ENCODE measurements at places on chromosomes 3 and 15.

- no peak for DNase-seq
Observed at GRCh38 chr3:193932136-193932535, 203.8 kb upstream of the HES1 start.

DNA sequence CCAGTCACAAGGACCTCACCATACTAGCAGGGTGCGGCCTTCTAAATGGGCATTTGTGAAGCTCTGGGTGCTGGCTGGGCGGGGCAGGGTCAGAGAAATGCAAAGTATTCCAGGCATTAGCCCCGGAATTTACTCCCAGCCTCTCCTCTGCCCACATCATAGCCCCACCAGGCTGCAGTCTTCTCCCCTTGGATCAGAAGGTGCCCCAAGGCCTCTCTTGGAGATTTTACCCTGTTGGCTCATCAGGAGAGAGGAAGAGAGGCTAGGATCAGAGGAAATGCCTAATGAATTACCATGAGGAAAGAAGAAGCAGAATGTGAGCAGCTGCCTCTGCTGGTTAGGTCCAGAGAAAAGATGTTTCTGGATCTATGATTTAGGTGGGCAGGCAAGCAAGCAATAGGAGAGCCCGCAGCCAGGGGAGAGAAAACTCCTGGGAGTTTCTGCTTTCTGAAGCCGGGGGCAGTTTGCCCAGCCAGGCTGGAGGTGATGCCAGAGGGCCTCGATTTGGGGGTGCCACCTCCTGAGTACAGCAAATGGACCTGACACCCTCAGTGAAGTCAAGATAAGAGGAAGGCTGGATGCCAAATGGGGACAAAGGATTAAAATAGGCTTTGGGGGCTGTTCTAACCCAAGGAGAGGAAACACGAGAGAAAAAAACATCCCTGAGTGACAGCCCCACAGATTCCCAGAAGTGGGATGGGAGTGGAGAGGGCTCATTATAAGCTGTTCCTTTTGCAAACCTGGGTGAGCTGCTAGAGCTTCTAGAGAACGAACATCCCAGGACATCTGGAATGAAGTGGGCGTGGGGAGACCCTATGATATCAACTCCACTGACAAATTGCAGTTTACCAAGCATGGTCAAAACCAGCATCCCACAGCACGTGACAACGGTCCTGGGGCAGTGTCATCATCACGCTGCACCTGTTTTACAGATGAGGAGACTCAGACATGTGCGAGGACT is 65.4 kb downstream of the BDH1 start:
- DNase-seq = no peak

DNA sequence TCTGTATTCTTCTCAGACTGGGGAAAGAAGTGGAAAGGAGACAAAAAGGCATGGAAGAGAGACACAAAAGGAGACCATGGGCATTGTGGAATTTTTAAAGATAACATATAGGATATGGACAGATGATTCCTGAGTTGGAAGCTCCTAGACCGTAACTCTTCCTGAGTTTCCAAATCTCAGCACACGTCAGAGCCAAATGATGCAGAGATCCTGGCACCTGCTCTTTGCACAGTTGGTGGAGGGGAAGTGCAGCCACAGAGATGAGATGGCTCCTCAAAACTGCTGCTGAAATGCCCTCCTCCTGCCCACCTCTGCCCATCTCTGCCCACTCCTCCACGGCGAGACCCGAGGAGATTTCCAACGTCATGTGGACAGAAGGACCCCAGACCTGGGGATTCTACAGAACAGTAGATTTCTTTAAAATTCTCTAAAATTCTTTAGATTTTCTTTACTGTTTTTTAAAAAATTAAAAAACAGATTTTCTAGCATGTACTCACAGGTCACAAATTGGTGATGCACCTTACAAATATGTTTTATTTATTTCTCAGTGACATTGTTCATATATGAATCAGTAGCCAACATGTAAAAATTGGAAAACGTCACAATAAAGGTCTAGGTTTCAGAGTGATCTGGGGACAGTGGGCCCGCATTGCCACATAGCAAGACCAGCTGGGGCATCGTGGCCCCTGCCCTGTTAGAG is 8.1 kb downstream of the CPN2 start:
- no peak for DNase-seq

- DNase-seq = no peak
Observed at GRCh38 chr3:83230376-83230775, 1468.9 kb upstream of the GBE1 start.

- DNase-seq = no peak
Observed at GRCh38 chr3:169509780-169510692, 153.5 kb downstream of the MECOM start.

- no peak for DNase-seq
Observed at GRCh38 chr3:114903213-114903612, 243.9 kb downstream of the ZBTB20 start.

DNA sequence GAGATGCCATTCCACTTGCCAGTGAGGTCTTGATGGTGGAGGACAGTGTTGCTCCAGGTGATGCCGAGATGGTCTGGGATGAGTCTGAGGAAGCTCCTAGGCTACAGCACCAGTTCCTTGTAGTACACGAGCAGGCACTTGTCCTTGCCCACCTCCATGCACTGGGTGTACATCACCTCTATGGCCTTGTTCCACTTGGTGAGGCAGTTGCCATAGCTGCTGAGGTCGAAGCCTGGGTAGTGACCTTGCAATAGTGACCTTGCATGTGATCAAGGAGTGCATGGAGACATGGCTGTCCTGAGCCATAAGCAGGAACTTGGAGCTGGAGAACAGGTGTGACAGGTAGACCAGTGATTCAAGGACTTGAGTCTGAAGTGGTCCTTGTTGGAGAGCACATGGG is 47.6 kb downstream of the CDIN1 start:
- no peak for DNase-seq

GRCh38 chr3:151276687-151277042 is 1.7 kb downstream of the P2RY14 start:
- no peak for DNase-seq

DNA sequence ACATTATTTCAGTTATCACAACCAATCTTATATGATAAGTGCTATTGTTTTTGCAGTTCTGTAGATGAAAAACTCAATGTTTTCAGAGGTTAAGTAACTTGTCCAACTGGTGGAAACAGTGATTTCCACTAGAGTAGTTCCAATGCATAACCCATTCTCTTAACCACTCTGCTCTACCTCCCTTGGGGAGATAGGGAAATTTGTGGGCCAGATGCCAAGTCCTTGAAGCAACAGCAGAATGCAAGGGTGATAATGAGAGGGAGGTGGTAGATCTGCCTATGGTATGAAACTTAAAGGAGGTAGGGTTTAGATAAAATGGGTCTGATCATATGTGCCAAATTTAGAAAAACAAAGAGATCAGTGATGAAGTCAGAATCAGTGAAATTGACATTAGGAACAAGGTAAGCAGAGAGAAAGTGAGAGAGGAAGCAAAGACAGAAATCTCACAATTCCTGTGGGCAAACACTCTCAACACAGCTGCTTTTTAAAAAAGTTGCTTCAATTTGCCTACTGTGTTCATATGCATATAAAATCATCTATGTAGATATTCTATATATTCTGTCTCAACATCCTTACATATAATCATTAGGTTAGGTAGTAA is 50.5 kb upstream of the UBP1 start:
- DNase-seq = peak; percentile 38

DNA sequence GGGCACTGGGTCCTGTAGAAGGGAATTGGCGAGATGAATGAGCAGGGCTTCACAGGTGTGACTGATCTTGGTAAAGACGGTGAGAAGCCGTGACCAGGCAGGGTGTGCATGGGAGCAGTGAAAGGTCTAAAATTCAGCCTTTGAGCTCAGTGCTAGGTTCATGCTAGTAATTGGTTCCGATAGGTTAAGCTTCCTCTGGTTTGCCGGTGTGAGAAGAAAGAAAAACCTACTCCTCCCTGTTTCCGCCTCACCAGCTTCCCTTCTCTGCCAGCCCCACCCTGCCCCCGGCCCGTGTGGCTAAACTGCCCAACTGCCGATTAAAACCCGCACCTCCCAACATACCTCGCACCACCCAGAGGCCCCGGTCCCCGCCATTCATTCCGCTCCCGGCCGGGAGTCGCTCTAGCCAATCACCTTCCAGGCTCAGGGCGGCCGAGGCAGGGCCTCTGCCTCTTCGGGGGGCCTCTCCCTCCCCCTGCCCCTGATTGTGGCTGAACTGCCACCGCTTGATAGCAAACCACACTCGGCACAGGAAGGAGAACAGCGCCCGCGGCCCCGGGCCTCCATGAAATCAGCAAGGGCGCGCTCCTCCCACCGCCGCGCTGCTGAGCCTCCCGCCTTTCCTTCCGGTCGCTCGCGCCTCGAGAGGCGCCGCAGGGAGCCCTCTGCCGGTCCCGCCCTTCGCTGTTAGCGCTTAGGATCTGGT is 7.3 kb upstream of the NRROS start:
- DNase-seq = peak; percentile 85

DNA sequence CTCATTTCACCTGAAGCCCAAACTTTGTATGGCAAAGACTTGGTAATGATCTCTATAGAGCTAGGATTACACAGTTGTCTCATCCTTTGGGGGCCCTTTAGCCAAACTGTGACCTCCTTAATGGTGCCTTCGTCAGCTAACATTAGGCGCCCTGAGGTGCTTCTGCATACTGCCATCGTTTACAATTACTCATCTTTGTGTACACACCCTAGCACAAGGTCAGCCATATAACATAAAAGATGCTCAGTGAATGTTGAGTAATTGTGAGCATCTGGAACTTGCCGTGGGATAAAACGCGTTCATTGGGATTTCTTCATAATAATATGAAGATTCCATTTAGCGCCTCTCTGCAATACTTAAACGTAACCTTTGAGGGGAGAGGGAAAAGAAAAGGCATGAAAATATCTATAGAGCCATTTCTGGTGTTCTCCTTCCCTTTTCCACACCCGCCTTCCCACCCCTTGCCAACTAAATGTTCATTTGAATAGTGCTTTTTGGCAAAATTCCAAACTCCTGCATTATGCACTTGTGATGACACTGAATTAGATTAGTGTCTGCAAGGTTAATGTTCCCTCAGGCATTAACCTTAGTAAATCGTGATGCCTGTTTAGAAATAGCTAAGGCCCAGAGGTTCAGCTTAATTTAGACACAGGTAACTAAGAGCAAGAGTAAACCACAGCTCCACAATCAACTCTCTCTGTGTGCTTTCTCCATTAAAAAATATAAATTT is 990 bp upstream of the ZNF148 start:
- DNase-seq = no peak

GRCh38 chr3:125211523-125212090 is 941 bp downstream of the SLC12A8 start:
- DNase-seq = no peak

- no peak for DNase-seq
Observed at GRCh38 chr3:160398820-160399124, 253 bp downstream of the IFT80 start.

DNA sequence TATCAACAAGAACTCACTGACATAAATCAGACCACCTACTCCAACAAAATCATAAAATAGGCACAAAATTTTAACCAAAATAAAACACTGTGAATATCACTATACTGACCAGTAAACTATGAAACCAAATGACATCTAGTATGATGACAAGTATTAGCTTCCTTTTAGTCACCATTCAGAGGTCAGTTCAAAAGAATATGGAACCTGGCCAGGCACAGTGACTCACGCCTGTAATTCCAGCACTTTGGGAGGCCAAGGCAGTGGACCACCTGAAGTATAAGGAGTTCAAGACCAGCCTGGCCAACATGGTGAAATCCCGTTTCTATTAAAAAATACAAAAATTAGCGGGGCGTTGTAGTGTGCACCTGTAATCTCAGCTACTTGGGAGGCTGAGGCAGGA is 65.8 kb downstream of the SMARCC1 start:
- no peak for DNase-seq

DNA sequence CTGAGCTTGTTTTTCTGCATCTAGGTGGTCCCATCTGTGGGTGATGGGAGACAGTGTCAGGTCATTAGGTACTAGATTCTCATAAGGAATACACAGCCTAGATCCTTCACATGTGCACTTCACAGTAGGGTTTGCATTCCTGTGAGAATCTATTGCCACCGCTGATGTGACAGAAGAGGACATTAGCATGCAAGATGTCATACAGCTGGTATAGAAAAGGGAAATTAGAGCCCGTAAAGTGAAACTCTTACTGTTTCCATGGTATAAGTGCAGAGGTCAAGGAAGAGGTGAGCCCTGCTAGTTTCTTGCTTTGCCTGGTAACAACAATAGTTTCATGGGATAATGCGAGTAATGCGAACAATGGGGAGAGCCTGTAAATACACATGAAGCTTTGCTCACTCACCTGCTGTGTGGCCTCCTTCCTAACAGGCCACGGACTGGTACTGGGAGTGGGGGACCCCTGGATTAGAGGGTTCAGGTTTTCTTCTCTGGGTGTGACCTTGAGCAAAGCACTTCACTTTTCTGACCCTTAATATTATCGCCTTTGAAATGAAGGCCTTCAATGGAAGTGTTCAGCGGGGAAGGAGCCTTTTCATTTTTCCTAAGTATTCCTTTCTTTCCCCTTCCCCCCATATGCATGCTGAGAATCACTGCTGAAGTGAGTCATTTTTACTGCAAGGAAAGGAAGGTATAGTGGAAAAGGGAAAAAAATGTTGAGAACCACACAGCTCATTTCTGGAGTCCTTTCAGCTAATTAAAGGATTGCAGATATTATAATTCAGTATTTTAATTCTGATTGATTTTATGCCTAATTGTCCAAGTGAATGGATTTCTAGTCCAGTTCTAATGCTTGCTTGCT is 286.4 kb downstream of the UBE2E2 start:
- DNase-seq = no peak

DNA sequence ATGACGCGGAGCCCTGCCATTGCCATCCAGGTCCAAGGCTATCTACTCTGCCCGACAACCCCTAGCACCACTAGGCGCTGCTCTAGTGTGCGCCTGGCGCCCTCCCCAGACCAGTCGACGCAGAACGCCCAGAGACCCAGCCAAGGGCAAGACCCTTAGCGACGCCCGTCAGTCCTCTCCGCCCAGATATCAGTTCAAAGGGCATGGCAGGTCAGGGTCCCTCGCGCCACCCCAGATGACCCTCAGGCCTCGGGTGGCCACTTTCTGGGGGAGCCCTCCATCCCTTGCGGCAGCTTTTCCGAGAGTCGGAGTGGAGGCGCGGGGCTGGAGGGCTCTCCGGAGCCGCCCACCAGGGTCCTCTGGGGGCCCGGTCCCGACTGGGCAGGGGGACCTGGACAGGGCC is 371 bp upstream of the CLSTN2 start:
- DNase-seq = no peak

DNA sequence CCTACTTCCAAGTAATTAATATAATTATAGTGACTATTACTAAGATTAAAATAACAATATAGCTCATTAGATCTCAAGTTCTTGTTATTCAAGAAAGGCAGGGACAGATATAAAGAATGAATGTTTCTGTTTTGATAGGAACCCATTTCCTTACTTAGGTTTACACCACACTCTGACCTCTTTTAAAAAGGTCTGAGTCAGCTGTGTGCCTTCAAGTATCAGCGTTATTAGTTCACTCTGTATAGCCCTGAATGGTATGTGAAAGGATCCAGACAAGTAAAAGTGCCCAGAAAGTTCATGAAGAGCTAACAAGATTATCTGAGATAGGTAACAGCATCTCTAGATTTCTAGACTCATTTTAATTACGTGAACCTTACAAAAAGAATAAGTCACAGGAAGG is 28.9 kb downstream of the PDCD10 start:
- DNase-seq = no peak

- DNase-seq = no peak
Observed at GRCh38 chr15:74060251-74060650, 22.1 kb downstream of the GOLGA6A start.

- no peak for DNase-seq
Observed at GRCh38 chr3:71646971-71647370, 63.4 kb upstream of the FOXP1 start.

All from liver (tissue), 10 donors.